Stimulated activated CD8-positive, alpha-beta memory T cell treated with anti-CD3 and anti-CD28 coated beads, Interleukin-7, amount 100 ng/mL, for 48 hours (primary cell): ENCODE measurements at places on chromosomes 6 and 20.

GRCh38 chr6:39302669-39303424 lies 11.4 kb downstream of the KCNK17 start:
- peak; percentile 66 for DNase-seq

DNA sequence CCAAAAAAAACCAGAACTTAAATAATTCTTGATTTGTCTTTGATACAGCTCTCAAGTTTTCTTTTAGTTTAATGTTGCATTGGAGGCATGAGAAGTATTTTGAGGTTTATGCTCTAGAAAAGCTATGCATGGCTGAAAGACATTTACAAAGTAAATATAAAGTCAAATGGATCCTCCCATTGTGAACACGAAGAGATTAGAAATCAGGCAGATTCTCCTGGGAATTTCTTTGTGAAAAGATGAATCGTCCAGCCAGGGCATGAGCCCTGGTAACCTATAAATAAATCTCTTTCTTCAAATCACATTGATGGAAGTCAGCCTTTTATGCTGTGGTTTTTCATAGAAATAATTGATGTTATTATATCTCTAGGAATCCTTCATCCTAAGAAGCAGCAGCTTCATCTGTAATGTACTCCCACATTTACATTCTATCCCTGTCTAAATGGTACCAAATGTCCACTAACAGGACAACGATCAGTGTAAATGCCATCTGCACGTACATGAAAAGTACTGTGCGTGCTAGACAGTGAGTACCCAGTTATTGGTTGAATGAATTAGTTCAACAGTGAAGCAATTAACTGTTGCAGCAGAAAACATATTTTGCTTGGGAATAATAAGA lies 143.6 kb downstream of the ALDH8A1 start:
- no peak for DNase-seq

DNA sequence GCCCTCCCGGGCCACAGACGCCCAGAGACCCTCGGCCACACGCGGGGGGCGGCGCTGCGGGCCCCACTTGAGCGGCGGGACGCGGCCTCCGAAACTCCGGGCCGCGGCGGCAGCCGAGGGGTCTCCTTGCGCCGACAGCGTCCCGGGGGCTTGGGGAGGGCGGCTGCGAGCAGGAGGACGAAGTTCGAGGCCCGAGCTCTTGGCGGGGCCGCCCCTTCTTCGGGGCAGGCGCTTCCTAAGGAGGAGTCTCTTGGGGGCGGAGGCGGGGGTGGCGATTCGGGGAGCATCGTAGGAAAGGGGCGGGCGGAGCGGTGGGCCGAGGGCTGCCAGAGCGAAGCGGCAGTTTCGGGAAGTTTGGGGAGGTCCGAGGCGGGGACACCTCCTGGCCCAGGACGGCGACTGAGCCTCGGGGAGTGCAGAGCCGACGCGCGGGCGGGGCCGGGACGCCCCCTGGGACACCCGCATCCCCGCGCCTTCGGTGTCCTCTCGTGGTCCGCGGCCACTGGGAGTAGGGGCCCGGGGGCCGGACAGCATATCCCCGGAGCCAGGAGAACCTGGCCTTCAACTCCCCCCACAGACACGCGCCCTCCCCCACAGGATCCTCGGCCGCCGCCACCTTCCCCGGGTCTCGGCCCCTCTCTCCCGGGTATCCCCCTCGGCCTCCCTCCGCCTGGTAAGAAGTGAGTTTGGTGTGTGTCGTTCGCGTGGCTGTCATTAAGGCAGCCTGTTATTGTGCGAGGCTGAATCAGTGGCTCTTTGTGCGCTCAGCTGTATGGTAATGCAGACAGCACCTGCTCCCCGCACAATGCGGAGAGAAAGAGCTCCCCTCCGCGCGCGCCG lies 613 bp upstream of the DLL1 start:
- no peak for DNase-seq

DNA sequence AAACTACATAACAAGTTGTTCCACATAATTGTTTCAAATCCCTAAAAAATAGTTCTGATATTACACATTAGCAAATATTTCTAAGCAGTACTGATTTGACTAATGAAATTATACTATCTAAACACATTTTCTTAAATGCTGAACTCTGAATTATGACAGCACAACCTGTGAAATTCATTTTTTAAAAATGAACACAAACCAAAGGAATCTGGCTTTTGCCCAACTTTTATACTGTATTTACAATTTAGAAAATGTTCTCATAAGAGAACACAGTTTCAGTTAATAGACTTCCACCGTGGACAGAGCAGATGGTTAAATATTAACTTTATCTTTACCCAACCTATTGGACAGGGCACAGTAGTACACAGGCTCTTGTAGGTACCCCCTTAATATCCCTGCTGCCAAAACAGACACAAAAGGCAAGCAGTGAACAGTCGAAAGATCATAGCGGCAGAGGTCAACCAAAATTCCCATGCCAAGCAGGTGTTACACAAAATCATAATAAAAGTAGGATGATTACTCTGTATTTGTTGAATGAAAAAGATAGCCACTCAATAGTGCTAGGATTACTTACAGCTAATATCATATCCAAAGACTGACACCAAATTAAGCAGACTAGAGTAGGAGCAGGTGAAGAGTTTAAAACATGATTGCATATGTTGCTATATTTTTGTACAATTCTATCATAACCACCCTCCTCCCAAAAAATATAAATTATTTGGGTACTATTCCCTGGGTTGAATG lies 122.5 kb downstream of the RNGTT start:
- DNase-seq: no peak

DNA sequence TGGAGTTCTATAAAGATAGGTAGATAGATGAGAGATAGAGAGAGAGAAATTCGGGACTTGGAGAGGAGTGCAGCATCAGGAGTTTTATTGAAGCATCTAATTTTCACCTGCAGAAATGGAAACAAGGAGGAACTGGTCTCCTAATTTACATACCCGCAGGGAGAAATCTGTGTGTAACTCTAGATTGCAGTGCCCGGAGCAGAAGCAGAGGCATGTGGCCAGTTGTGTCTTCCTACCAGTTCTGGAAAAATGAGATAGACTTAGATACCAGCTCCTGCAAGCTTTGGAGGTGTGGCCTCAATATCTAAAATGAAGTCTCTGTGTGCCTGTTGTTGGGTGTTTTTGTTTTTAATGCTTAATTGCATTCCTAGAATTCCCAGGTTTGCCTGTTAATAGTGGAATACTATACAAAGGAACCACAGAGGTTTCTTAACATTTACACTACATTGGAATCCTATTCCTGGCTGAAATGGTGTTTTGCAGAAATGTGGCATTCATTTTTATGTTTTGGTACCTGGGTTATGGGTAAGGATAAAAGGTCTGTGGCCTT lies 57.4 kb downstream of the DTD1 start:
- no peak for DNase-seq

- DNase-seq: no peak
Measured at GRCh38 chr6:30816791-30817739, 67.3 kb upstream of the DDR1 start.

GRCh38 chr20:37144856-37145404 lies 34.2 kb upstream of the RPN2 start:
- no peak for DNase-seq

GRCh38 chr6:97361286-97361685 lies 78.3 kb upstream of the MMS22L start:
- no peak for DNase-seq

DNA sequence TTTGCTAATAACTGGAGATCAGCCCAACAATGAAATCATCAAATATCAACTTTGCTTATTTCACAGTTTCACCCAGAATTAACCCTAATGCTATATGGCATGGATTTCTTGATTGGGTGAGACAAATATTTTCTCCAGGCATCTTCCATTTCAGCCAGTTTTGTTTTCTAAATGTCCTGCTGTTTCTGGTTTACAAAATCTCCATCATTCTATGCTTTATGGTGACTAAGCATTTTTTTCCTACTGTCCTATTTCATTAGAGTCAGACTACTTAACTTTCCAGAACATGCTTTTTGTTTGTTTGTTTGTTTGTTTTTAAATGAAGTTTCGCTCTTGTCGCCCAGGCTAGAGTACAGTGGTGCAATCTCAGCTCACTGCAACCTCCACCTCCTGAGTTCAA lies 59.5 kb upstream of the EXOC2 start:
- DNase-seq: no peak

- DNase-seq: no peak
Measured at GRCh38 chr6:146915671-146916127, 288.5 kb upstream of the STXBP5 start.

DNA sequence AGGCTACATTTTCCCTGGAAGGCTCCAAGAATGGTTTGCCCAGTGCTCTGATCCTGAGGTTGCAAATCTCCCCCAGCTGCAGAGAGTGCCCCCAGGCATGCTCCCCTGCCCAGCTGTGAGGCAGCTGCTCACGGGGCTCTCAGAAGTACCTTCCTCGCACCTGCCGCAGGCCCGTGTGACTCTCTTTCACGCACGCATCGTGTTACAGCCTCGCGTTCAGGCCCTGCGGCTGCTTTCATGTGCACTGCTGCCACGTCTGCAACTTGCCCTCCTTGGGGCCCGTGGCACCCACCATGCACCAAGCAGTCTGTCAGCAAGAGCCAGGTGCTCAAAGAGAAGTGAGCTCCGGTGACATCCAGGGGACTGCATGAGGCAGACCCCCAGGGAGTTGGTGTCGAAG lies 28.6 kb upstream of the SPO11 start:
- DNase-seq: no peak

- DNase-seq: no peak
Measured at GRCh38 chr20:37393863-37394542, 48.1 kb downstream of the SRC start.

DNA sequence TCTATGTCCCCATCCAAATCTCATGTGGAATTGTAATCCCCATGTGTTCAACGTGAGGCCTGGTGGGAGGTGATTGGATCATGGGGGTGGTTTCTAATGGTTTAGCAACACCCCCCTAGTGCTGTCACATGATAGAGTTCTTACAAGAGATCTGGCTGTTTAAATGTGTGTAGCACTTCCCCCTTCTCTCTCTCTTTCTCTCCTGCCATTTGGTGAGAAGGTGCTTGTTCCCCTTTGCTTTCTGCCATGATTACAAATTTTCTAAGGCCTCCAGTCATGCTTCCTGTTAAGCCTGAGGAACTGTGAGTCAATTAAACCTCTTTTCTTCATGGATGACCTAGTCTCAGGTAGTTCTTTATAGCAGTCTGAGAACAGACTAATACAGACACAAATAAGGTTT lies 165.4 kb downstream of the OGFRL1 start:
- DNase-seq: no peak

DNA sequence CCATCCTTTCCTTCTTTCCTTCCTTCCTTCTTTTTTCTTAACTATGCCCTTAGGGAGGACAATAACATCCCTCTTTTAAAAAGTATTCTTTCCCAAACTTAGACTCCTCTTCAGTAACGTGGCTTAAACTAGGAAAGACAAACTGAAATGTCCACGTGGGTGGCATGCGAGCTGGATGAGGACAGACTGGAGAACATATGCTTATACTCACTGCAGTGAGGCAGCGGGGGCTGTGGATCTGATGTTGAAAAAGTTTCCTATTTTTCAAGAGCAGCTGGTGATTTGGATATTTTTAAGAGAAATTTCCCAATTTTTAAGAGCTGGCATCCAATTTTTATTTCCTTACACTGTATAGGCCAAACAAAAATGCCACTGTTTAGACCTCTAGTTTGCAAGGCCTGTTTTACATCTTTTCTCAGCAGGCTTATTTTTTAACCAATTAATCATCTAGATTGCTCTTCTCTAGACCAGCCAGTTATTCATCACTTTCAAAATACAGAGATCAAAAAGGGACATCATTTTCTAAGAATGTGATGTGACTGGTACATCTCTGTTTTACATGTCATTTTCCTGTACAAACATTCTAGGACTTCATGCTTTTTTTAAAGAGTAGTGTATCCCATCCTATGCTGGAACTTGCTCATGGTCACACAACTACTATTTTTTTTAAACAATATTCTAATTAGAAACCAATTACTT lies 226.5 kb downstream of the BTBD9 start:
- DNase-seq: no peak

DNA sequence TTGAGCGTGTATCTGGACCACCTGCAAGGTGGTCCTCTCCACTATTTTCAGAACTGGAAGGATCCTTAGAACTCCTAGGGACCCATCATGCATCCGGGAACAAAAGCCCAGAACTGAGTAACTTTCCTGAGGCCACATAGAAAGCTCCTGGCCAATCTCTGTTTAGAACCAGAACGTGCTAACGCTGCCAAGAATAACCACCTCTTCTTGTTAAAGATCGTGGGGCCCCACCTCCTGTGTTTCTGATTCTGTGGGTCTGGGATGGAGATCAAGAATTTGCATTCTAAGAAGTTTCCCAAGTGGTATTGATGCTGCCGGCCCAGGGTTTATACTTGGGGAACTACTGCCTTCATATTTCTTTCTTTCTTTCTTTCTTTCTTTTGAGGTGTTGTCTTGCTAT lies 13.3 kb downstream of the CD40 start:
- DNase-seq: no peak

DNA sequence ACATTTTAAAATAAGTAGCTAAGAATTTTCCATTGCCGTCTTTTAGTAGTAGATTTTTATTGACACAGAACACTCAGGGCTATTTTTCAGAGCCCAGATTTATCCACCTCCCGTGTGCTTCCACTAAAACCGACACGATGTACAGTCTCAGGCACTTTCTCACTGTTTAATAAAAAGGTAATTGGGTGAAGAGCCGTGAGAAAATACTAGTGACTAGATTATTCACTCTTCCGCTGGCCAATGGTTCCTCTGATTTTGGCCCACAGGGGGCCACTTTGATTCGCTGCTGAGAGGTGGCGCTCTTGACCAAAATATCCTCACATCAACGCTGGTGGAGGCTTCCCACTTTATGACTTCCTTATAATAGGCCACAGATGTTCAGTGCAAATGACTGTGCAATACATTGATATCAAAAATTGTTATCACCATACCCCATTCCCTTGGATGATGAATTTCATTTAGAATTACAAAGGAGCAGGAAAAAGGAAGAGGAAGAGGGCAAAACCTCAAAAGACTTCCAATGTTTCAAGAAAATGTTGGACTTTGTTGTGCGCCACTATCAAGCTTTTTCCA lies 12.3 kb upstream of the HDDC2 start:
- DNase-seq: no peak

- no peak for DNase-seq
Measured at GRCh38 chr6:503610-504362, 112.2 kb downstream of the IRF4 start.

DNA sequence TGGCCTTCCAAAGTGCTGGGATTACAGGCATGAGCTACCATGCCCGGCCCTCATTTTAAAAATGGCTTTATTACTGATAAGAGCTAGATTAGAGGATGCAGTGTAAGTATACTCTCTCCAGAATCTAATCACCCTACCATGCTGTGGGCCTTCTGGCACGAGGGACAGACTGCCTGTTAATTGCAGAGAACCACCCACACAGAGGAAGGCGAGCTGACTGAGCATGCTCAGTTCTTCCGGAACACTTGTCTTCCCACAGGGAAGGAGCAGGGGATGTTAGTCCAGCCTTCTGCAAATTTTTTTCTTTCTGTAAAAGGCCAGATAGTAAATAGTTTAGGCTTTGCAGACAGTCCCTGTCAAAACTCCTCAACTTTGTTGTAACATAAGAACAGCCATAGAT lies 48.9 kb downstream of the ALDH5A1 start:
- no peak for DNase-seq

GRCh38 chr6:18326001-18326400 lies 61.1 kb upstream of the RNF144B start:
- DNase-seq: no peak

- DNase-seq: no peak
Measured at GRCh38 chr6:134198093-134198492, 119.8 kb downstream of the SGK1 start.
